Bronchus fibroblast of lung (primary cell): ENCODE measurements at places on chromosomes 12 and 14. TPM values are rescaled to one million over a fixed set of nuclear protein-coding genes. Genes with fewer than 3 reads are reported as not detected.

The RNF212B gene
- not detected in 2 replicates for total RNA-seq

The DIO2 gene
- 0.34 and 0.45 TPM in 2 replicates for total RNA-seq

The PLA2G1B gene
- total RNA-seq = not detected in 2 replicates

The DPY19L2 gene
- 1.5 and 2.5 TPM in 2 replicates for total RNA-seq

The OR6C2 gene
- not detected in 2 replicates for total RNA-seq

The CMTM5 gene
- total RNA-seq = 0.67 and 0.89 TPM in 2 replicates

The TAS2R13 gene
- 0.15 and 0.17 TPM in 2 replicates for total RNA-seq

The GRIN2B gene
- not detected in 2 replicates for total RNA-seq
